ENCODE measurements at places on chromosomes 2 and 18.

DNA sequence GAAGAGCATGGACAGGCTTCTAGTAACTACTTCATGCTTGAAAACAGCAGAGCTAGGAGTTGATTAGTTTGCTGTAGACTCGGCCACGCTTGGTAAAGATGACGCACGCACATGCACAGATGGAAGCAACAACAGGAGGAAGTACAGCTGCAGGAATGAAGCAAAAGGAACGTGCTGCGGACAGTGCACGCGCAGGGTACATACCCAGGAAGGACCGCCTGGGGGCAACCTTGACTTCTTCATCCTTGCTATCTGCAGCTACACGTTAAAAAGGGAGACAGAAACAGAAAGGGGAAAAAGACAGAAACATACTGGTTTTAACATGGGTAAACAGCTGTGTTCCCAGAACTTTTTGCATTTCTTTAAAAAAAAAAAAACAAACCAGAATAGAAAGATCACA lies 17.7 kb downstream of the SLC66A2 start:
- DNase-seq: no peak

DNA sequence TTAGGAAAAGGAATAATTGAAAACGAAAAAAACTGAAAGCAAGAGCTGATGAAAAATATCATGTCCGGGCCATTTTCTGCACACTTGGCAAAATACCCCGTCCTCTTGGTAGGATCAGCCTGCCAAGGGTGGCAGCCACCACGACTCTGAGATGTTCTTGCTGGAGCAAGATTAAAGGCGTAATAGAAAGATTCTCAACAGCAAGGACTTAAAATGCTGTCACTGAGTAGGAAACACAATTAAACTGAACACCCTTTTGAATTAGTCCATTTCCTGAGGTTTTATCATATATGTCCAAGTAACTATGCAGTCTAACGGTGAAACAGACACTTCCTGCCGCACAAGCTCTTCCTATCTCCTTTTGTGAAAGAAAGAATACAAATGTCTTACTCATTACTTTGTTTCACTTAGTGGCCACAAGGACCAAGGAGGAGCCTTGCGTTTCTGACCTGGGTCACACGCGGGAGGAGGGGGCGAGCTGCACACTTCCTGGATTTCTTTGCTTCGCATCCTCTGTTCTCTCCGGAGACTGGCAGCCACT lies 222.7 kb downstream of the PIEZO2 start:
- no peak for DNase-seq

- DNase-seq: no peak
Observed at GRCh38 chr18:58373481-58373880, 255.4 kb downstream of the ALPK2 start.

DNA sequence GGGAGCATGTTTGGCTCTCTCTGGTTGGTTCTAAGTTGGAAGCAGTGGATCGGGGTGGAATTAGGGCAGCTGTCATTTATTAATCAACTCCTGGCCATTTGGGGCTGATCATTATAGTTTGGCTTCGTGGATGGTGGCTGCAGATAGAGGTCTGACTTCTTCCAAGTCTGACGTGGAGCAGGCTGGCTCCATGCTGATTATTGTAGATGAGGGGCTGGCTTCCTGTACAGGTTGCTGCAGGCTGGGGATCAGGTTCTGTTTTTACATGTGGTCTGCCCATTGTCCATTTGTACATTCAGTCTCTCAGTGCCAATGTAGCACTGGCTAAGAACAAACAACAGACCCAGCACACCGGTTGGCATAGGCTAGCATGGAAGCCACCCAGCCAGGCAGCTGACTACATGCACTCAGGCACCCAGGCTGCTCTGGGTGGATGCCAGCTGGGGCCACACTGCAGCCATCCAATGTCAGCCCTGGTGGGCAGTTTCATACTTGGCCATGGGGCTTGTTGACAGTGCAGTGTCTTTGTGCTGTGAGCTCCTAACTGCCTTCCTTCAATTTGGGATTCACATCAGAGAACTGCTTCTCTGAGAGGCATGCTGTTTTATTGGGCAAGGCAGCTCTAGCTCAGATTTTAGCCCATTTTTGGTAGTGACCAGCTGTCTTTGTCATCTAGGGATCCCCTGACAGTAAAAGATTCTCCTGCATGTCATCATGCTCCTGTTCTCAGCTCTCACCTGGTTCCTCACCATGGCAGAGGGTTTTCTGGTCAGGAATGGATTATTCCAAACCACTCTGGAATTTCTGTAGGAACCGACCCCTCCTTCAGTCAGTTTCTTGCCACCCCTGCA lies 25.4 kb downstream of the NPAS2 start:
- no peak for DNase-seq

DNA sequence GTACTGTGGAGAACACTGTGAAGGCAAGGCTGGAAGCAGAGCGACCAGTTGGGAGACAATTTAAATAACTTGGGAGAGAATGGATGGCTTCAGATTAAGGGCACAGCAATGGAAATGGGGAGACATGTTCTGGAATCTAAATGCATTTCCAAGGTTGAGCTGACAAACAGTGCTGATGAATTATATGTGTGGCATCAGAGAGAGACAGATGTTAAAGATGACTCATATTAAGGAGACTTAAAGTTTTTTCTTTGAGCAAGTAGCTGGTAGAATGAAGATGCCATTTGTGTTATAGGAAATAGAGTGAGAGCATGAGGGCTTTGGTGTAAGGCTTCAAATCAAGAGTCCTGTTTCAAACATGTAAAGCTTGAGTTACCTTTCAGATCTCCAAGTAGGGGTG lies 441.8 kb downstream of the SETBP1 start:
- DNase-seq: no peak

- no peak for DNase-seq
Observed at GRCh38 chr2:156486147-156486546, 50.0 kb downstream of the GPD2 start.

DNA sequence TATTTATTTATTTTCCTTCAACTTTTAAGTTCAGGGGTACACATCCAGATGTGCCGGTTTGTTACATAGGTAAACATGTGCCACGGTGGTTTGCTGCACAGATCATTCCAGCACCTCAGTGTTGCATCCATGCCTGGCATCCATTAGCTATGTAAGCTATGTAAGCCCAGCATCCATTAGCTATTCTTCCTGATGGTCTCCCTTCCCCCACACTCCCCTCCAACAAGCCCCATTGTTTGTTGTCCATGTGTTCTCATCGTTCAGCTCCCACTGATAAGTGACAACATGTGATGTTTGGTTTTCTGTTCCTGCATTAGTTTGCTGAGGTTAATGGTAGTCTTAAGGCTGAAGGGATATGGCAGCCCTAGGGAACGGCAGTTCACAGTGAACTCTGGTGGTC lies 203.4 kb downstream of the CTNNA2 start:
- DNase-seq: no peak

Data from inflammatory macrophage treated with lipopolysaccharide for 4 hours (primary cell).